Fibroblast of skin of left quadriceps (primary cell): ENCODE measurements at places on chromosomes 12 and 14.
A peak's percentile ranks its signal among the peaks of the same experiment; 100 is the strongest.

- no peak for DNase-seq
Observed at GRCh38 chr12:95994476-95994875, 1.7 kb downstream of the HAL start.

DNA sequence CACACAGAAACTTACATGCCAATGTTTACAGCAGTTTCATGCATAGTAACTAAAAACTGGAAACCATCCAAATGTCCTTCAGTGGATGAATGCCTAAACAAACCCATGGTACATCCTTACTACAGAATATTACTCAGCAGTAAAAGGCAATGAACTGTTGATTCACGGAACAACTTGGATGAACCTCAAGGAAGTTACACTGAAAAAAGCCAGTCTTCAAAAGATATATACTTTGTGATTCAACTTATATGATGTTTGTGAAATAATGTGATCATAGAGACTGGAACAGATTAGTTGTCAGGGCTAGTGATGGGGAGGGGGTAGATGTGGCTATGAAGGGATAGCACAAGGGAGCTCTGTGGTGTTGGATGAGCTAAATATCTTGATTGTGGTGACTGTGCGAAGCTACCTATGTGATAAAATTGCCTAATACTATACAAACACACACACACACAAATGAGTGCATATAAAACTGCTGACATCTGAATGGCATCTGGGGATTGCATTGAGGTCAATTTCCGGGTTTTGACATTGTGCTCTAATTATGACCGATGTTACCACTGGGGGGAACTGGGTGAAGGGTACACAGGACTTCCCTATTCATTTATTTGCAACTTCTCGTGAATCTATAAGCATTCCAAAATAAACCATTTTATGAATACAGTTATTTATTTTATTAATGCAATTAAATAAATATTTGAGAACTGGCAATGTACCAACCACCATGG, 94.3 kb downstream of the RIN3 start:
- DNase-seq = peak; percentile 65

DNA sequence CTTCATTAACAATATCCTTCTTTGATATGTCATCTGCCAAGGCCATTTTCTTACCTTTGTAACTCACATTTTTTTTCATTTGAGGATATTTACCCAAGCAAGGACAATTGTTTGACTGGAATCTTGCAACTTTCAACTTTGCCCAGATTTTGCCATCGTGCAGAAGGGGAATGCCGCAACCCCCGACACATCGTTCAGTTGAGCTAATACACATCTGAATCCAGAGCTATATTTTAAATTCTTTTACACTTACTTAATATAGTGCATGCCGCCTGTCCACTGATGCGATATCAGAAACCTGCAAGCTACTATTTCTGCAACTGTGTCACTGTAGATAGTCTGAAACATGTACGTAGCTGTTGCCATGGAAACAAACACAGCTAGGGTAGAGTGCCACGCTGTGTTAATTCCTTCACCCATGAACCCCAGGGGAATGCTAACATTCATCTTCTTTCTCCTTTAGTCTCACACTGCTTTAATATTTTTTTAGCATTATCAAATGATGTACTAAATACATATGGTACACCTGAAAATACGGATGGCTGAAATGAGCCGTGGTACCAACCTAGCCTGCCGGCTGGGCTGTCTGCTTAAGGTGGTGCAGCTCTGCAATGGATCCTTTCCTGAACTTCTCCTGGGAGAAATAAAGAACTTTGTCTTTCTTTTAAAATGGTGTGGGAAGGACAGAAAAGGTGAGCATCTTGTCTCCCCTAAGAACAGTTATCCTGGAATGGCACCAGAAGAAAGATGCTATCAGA, 77.0 kb upstream of the FOXN3 start:
- no peak for DNase-seq

GRCh38 chr14:33475623-33476022, 475.3 kb downstream of the EGLN3 start:
- no peak for DNase-seq

GRCh38 chr14:61379639-61380184, 58.3 kb downstream of the PRKCH start:
- DNase-seq = no peak

DNA sequence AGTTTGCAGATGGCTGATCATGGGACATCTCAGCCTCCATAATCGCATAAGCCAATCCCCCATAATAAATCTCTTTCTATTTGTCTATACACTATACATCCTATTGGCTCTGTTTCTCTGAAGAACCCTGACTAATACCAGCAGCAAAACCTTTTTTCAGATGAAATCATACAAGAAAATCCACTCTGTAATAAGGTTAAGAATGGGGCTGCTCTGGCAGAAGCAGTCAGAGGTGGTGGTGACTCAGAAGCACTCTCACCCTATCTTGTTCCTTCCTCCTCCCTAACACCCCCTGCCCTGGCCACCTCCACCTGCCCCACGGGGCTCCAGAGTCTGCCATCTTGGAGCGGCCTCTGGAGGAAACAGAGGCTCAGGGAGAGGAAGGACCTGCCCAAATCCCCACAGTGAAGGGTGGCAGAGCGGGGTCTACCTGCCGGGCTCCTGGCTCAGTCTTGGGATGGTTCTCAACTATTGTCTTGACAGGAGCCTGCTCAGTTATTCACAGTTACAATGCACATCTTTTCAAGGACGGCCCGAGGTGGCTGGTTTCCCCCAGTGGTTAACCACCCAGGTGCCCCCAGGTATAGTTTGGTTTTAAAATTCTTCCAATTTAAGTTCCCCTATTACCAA, 109.3 kb upstream of the EVL start:
- no peak for DNase-seq

- DNase-seq = no peak
Observed at GRCh38 chr14:46136456-46136855, 515.1 kb downstream of the RPL10L start.

DNA sequence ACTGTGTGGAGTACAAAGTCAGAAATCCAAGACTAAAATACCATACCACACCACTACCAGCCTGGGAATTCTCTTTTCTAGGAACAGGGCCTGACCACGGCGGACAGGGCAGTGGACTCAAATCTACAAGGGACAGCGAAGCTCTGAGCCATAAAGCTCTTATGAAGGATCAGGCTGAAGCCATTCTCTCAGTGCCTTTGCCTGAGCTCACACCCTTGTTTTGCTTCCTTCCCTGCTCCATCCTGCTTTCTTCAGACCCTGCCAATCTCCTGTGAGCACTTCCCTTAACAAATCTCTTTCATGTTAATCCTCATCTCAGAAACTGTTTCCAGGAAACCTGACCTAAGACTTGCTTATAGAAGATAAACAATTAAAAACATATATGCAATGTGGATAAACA, 398.5 kb downstream of the MDGA2 start:
- no peak for DNase-seq

DNA sequence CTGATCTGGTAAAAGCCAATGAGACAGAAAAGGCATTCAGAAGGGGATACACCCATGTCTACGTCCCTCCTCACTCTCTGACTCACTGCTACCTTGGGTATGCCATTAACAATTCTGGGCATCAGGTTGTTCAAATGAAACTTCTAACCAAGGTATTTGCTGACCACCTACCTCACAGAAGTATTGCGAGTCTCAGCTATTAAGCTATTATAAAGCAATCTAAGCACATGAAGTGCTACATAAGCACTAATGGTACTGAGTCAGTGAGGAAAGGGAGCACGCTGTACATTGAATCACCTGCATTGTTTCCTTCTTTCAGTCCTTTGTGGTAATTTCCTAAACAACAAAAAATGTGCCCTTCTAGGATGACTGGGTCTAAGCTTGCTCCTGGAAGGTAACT, 62.8 kb upstream of the CCDC91 start:
- no peak for DNase-seq

GRCh38 chr14:74524812-74525135, 31.2 kb downstream of the ISCA2 start:
- DNase-seq = no peak

- no peak for DNase-seq
Observed at GRCh38 chr12:69708649-69709048, 9.5 kb upstream of the BEST3 start.

DNA sequence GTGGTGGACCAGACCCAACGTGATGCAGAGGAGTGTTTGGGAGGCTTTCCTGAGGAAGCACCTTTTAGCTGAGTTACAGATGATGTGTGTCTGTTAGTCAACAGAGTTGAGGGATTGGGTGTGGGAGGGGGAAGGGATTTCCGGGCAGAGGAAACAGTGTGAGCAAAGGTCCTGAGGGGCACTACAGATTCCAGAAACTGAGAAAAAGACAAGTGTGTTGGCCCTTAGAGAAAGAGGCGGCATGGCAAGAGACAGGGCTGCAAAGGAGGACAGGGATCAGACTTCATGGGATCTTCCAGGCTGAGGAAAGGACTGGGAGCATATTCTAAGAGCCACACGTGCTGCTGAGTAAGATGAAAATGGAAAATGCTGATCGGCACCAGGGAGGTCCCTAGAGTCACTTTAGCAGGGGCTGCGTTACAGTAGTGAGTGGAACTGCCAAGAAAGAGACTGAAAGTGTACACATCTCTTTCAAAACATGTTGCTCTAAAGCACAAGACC, 9.4 kb upstream of the RPS6KL1 start:
- DNase-seq = no peak

GRCh38 chr12:91744597-91744996, 401.0 kb downstream of the BTG1 start:
- DNase-seq = no peak

GRCh38 chr12:127690161-127690560, 576.8 kb upstream of the TMEM132C start:
- no peak for DNase-seq

DNA sequence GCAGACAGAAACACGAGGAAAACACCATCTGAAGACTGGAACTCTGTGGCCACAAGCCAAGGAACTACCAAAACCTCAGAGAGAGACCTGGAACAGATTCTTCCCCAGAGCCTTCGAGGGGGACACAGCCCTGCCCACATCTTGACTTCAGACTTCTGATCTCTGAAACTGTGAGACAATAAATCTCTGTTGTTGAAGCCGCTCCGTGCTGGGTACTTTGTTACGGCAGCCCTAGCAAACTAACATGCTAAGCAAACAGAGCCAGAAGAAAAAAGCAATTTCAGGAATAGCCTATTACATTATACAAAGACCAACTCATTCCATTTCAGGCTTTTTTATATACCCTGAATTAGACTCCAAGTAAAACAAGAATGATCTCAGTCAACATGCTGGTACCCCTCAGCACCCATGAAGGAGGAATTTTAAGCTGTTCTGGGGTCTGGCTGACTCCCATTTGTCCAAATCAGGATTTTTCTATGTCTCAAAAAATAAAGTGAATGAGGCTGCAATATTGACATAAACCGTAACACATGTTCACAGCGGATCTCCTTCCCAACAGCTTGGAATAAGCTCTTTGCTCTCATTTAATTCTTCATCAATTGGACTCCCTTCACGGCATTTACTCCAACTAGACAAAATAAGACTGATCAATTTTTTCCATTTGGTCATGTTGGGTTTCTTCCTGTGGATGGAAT, 190.1 kb downstream of the FOXN3 start:
- DNase-seq = peak; percentile 26

DNA sequence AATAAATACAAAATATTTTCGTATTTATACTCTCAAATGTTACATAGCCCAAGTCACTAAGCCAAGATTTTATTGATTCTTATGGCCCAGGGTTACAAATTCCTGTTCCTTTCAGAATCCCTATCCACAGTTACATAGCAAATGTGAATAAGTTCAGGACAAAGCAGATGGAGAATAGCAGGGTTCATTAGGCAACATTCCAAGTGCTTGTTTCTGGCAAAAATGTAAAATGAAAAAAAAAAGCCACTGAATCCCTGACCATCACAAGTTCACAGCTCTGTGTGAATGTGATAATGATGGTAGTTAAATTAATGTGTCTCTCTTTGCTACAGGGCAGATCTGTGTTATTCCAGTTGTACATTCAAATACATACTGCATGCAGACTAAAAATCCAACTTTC, 74.6 kb downstream of the KCNC2 start:
- DNase-seq = no peak

- no peak for DNase-seq
Observed at GRCh38 chr14:93369713-93370266, 22.8 kb downstream of the COX8C start.

DNA sequence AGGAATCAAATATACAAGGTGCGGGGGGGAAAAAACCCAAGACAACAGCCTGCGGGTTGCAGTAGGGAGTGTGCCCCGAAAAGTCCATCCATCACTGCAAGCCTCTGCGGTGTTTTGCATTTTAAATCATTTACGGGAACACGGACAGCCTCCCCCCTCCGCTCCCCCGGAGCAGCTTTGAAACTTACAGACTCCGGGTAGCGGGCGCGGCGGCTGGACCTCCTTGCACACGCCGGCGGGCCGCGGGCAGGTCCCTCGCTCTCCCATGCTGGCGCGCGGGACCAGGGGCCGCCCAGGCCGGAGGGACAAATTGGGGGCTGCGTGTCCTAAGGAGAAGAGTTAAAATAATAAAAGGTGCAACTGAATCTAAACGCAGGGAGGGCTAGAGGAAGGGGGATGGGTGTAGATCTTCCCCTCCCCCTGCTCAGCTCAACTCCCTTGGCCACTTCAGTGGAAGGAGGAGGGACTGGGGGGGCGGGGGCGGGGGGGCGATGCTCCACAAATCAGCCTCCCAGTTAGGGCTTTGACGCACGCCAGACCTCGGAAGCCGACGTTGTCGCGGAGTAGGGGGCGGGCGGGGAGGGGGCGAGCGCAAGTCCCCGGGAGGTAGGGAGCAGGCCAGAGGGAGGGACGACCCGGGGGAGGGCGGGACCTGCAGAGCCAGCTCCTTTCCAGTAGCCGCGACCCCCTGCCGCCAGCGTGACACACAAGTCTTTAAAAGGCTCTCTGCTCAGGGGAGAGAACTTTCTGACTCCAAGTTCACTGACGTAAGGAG, at the start of gene KCNJ8:
Gene KCNJ8, minus strand, starts transcription at position 349 of the 775 bp plus-strand sequence. CDS start 1,090 bp downstream, outside the sequence.
- DNase-seq = no peak

DNA sequence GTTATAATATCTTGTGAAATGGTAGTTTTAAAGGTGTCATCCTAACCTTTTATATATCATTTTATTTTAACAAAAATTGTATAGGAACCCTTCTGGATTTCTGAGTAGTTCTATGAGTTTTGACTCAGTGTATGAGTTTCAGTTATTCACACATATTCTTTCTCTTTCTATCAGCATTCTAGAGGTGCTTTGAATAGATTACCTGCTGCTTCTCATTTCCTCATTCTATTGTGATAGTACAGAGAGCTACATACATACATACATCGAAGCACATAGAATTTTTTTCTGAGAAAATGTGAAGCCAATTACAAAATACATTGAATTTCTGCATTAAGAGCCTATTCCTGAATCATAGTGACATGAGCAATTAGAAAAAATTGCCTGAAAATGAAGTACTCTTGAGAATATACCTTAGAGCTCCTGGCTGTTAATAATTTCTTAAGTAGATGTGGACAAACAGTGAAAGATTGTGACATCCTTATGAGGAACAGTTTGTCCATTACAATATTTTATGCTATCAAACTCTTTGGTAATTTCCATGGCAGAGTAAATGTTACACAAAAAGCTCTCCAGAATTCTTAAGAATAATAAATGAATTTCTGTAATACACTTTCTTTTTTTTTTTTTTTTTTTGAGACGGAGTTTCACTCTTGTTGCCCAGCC, 556.6 kb downstream of the TRHDE start:
- DNase-seq = no peak

DNA sequence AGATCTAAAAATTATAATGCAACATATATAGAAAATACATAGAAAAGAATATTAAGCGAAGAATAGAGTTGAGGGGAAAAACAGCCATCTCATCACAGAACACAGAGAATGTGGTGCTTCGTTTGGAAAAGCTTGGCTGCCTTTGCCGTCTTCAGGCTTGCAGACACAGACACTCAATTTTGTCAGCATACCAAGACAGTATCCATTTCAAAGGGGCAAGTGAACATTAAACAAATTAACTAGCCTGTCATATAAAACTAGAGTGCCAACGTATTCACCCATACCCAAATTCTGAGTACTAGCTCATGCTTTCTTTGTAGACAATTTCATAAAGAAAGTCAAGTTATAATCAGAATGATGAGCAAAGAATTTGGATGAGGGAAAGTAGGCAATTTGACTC, 40.5 kb downstream of the DMAC2L start:
- no peak for DNase-seq
